Body of pancreas (tissue), 4 donors: ENCODE measurements at places on chromosomes 6 and 20.

DNA sequence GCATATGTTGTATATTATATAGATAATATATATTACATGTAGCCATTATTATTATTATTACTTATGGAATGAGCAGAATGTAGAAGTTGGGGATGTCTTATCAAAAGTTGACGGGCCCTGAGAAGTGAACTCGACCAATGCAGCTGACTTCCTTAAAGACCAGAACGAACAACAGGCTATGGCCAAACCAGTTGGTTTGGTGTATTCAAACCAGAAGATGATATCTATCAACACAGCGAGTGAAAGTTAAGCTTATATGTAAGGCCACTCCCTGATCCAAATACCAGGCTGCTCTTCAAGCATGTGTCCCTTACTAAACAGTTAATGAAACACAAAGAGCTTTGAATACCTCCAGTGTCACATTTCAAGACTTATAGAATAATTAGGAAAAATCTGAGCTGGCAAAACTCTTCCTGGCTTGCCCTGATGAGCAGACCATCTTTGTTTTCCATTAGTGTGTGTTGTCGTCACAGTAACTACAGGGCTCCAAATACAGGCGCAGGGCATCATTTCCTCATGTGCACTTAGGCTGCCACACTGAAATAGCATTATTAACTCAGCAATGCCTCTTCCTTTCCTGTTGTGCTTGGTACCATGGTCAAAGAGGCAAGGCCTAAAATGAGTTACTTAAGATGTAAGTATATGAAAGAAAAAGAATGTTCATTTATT is 6.6 kb downstream of the FILIP1 start:
- no peak for DNase-seq

- DNase-seq = no peak
These were observed 11.1 kb upstream of the HLA-DQB2 start for GRCh38 chr6:32774426-32774825.

DNA sequence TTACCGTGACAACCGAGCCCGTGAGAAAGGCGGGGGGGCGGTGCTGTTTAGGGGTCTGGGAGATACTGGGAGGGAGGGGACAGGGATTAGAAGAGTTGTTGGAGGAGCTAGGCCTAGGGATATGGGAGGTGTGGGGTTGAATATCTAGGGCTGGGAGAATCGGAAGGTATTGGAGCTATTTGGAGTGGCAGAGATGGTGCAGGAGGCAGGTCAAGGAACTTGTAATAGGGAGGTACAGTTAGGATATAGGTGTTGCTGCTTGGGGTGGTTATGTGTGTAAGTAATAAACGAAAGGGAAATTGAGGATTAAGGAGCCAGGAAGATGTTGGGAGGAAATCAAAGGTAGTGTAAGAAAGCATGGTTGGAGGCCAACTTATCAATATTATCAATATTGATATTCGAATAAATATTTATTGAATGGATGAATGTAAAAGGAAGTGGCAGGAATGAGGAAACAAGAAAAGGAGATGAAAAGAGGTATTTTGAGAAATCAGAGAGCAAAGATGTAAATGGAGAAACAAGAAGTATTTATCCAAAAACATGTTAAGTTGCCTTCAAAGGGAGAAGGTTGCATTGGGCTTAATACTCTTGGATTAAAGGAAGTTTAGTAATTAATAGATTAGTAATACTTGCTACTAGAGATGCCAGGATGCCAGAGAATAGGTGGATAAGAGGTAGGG is 602 bp downstream of the PPP1R11 start:
- no peak for DNase-seq

DNA sequence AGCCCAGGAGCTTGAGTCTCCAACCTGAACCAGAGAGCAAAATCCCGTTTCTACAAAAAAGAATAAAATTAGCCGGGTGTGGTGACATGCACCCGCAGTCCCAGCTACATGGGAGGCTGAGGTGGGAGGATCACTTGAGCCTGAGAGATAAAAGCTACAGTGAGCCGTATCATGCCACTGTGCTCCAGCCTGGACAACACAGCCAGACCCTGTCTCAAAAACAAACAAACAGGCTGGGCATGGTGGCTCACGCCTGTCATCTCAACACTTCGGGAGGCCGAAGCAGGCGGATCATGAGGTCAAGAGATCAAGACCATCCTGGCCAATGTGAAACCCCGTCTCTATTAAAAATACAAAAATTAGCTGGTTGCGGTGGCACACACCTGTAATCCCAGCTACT is 11.4 kb upstream of the PTCRA start:
- DNase-seq = no peak

DNA sequence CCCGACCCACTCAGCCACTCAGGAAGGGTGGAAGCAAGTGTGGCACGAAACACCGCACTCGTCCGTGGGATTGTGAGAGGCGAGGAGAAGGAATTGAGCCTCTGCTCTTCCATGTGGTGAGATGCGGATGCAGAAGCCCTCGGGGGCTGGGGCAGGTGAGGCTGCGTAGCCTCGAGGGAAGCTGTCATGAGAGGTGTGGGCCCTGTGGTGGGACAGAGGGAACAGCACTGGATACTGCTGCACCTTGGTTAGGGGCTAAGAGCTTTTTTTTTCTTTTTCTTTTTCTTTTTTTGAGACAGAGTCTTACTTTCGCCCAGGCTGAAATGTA is 86.5 kb downstream of the PTPN1 start:
- no peak for DNase-seq

DNA sequence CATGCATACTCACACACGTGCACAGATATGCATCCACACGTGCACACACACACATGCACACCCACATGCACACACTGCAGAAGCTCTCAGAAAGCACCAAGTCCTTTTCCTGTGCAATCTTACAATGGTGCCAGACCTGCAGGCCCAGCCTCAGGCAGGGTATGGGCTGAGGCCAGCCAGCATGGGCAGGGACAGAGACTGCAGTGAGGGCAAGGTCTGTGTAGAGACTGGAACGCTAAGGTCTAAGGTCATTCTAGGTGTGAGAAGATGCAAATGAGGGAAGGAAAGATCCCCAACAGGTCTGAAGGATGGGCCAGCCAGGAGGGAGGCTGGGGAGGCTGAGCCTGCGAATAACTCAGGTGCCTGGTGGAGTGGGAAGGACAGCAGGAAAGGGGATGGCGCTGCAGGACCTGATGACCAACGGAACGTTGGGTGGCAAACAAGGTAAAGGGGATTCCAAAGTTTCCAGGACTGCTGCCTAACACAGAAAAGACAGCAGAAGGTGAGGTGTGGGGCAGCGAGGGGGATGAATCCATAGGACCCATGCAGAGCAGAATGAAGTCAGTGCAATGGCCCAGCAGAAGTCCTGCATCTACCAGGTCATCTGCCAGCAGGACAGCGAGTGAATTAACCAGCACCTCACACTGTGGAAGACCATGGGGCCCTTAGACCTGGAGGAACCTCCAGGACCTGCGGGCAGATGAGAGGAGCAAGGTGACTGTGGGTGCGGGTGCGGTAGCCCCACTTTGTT is 67.0 kb downstream of the ABHD12 start:
- DNase-seq = no peak

DNA sequence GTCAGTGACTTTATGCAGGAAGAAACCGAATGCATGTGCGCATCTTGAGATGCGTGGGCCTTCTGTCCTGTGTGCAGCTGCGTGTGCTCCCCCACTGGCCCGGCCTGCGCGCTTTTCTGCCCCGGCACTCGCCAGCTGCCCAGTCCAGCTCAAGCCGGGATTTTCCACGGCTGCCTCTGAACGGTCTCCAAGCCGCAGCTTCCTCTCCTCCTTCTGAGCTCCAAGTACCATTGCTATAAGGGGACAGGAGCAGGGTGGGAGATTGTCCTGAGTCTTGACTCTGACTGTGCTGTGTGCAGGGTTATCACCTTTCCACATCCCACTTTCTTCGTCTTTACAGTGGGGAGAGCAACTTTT is 302.8 kb downstream of the THBS2 start:
- DNase-seq = no peak

DNA sequence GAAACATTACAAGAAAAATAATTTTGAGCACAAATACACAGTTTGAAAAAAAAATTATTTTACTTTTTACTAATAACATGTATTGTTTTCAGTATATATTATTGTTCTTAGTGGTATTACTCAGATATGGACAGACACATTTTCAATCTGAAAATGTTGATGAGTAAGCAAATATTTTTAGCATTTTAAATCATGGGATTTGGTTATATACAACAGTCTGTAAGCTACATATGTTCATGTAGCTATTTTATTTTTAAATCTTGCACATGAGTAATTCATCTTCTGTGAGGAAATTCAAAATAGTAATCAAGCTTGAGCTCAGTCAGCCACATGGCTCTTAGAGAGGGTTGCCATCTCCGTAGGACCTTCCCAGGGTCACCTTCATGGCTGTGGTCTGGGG is 471.9 kb downstream of the QKI start:
- no peak for DNase-seq

DNA sequence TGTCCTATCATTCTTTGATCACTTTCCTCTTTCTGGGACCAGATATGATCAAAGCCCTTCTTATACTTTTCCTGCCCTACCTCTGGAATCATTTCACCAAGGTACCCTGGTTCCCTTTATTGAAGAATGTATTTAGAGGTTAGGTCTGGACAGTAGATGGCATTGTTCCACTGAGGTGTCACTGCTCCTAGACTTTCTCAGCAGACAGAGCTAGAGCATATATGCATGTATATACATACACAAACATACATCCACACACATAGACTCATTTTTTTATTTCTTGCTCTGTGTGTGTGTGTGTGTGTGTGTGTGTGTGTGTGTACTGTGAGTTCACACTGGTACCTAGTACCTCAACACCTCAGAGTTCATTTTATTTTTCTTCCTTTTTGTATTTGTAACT is 40.9 kb downstream of the PTPRA start:
- DNase-seq = no peak
